ENCODE measurements at places on chromosomes 2 and 18. TPM values are rescaled to one million over a fixed set of nuclear protein-coding genes. Genes with fewer than 3 reads are reported as not detected.

The HSBP1L1 gene
- total RNA-seq: 17.9 TPM

The SLC19A3 gene
- 63.8 TPM for total RNA-seq

The ASB18 gene
- total RNA-seq: not detected

The CAPN14 gene
- total RNA-seq: 0.35 TPM

The TMEM198 gene
- 5.9 TPM for total RNA-seq

The DSC2 gene
- total RNA-seq: 42.4 TPM

The NTSR2 gene
- not detected for total RNA-seq

The ALKAL2 gene
- not detected for total RNA-seq
